ENCODE measurements at places on chromosomes 4 and X.

- no peak for DNase-seq
Measured at GRCh38 chr4:147340111-147340510, 140.8 kb upstream of the EDNRA start.

GRCh38 chr4:166846939-166847338 is 387.4 kb downstream of the SPOCK3 start:
- no peak for DNase-seq

DNA sequence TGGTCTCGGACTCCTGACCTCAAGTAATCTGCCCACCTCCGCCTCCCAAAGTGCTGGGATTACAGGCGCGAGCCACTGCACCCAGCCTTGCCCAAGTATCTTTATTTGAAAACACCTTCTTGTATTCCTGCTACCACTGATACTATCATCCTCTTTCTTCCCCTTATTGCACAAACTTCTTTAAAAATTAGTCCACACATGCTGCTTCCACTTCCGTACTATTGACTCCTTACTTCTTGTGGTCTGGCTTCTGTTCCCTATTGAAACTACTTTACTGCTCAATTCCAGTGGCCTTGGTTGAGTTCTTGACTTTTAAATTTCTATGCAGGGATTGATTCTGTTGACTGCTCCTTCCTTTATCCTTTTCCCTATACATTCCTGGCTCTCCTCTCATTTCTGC is 38.8 kb downstream of the MTM1 start:
- DNase-seq, result no peak

DNA sequence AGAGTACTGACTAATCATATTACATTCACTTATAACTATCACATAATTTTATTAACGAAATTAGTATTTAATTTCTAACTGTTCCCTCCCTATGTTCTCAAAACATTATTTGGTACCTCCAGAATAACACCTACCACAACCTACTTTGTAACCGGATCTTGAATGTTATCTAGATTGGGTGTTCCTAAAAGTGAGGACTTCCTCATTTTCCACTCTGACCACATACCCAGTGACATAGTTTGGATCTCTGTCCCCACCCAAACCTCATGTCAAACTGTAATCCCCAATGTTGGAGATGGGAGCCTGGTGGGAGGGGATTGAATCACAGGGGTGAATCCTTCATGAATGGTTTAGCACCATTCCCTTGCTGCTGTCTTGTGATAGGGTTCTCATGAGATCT is 21.8 kb downstream of the NR3C2 start:
- no peak for DNase-seq

- no peak for DNase-seq
Measured at GRCh38 chr4:66558651-66559050, 888.4 kb upstream of the EPHA5 start.

GRCh38 chr4:74118600-74119338 is 19.8 kb upstream of the CXCL2 start:
- no peak for DNase-seq

- DNase-seq, result no peak
Measured at GRCh38 chr4:16294455-16294854, 68.2 kb upstream of the TAPT1 start.

DNA sequence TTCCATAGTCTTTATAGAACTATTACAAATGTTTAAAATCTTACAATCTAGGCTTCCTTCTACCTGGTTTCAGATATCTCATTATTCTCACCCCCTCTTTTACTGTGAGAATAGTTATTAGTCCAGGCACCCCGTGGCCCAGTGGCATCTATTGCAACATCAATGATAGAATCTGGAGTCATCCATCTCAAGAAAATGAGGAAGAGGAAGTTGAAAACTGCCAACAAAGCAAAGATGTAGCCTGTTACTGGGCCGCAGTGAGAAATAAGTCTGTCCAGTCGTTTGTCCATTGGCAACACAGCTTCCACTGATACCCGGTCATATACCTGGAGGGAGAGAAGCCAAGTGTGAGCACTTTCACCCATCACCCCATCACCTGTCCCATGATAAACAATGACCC is 6.0 kb upstream of the ASB11 start:
- DNase-seq, result no peak

DNA sequence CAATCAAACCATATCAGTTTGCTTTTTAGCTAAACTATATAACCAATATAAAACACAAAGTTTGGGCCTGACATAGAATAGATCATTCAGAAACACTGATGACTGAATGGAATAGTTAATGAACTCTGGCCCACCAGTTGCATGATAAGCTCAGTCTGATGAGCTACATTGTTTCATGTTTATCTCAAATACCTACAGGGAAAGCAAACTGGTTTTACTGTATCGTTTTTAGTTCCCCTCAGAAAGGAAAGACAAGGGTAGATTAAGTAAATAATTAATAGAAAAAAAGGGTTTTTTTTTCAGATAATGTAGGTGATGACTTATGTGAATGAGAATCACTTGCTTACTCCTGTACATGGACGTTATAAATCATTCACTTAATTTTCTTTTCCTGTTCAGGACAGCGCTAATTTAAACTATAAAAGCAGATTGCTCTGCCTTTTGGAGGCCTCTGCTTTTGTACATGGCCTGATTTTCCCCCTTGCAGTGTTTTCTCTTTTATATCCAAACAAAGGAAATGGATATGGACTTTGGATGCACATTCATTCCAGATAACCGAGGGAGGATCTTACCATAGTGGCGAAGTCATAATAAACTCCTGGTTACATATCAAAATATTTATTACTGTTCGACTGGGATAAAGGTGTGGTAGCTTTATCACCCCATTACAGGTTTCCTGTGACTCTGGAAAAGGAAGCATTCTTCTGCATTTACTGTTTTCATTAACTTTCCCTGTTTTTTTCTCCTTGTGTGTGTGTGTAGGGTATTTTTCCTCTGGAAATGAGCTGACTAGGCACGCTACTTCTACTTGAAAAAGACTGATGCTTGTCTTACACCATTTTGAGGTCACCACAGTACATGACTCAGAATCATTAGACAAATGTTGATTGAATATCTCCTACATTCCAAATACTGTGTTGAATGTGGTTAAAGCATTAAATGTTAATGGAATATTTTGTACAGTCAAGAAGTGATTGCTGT is 373.1 kb upstream of the HS3ST1 start:
- DNase-seq, result peak; percentile 38

DNA sequence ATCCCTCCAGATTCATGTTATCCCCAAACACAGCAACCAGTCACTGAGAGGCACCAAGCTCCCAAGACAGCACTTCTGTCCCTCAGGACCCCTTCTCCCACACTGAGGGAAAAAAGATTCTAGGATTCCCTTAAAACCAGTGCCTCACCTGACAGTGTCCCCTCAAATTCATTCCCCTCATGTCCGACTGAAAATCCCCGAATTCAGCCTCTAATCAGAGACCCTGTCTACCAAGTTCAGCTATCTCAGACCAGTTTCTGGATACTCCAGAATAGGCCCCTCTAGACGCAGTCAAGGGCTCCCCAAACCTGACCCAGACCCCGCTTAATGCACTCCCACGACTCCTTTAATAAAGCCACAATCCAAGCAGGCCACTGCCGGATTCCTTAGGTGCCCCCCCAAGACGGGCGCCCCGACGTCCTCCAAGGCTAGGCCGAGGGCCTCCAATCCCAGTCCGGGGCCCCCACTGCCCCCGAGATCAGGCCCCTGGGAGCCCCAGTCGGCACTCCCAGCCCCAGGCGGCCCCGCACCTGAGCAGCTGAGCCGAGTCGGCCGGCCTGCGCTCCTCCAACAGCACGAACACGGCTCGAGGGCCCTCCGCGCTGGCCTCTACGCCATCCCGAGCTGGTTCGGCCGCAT is 457 bp downstream of the TFE3 start:
- no peak for DNase-seq

DNA sequence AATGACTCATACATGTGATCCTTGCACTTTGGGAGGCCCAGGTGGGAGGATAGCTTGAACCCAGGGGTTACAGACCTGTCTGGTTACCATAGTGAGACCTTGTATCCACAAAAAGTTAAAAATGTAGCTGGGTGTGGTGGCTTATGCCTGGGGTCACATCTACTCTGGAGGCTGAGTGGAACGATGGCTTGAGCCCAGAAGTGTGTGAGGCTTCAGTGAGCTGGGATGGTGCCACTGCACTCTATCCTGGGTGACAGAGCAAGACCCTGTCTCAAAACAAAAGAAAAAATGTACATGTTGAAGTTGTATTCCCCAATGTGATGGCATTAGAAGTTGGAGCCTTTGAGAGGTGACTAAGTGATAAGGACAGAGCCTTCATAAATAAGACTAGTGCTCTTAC is 409.4 kb upstream of the PABPC4L start:
- DNase-seq, result no peak

DNA sequence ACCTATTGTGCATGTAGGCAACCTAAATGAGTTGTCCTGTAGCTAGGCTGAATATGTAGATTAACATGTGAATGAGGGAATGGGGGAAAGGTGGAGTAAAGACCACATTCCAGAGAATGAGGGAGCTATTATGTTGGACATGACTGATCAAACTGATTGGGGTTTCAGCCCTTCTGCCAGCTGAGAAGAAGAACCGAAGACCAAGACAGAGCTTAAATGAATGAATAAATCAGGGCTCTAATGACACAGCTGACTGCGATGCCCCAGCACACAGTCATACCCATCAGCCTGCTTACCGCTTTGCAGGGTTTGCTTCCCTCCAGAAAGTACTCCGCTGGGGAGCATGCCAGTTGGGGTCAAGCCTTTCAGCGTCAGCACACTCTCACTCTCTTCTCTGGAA is 315.4 kb downstream of the PPP3CA start:
- DNase-seq, result no peak

- no peak for DNase-seq
Measured at GRCh38 chrX:16039834-16040233, 83.5 kb upstream of the GRPR start.

GRCh38 chr4:136680271-136680670 is 852.0 kb downstream of the PCDH18 start:
- DNase-seq, result no peak

DNA sequence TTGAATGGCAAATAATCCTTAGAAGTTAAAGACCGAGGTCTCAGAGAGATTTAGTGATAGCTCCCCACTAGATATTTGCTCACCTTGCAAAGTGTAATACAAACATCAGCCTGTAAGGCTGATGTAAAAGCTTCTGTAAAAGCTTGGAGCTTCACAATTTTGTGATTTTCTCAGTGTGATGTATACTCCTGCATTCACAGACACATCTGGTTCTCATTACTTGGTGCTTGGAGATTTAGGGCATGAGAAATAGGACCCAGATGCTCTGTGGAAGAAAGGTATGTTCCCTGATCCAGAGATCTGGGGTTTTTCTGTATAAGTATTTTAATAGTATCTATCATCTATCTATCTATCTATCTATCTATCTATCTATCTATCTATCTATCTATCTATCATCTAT is 1664.3 kb downstream of the C4orf33 start:
- no peak for DNase-seq

GRCh38 chr4:74933562-74934015 is 673 bp downstream of the PARM1 start:
- DNase-seq, result peak; percentile 61

- no peak for DNase-seq
Measured at GRCh38 chrX:8520791-8521190, 56.2 kb downstream of the VCX3B start.

- no peak for DNase-seq
Measured at GRCh38 chrX:10989386-10989785, 121.7 kb upstream of the HCCS start.

GRCh38 chr4:41647383-41647782 is 101.1 kb downstream of the PHOX2B start:
- DNase-seq, result no peak

DNA sequence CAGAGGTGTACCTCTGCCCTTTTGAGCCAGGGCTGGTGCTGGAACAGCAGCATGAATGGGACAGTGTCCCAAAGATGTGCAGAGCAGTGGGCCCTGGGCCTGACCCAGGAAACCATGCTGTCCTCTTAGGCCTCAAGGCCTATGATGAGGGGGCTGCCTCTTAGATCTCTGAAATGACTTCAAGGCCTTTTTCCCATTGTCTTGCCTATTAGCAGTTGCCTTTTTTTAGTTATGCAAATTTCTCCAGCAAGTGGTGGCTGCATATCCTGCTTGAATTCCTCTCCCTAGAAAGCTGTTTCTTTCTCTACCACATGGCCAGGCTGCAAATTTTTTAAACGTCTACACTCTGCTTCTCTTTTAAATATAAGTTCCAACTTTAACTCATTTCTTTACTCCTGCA is 160.3 kb downstream of the CFAP299 start:
- no peak for DNase-seq

- no peak for DNase-seq
Measured at GRCh38 chr4:109548655-109549054, 11.4 kb upstream of the MCUB start.

- DNase-seq, result peak; percentile 24
Measured at GRCh38 chrX:52574416-52575275, 57.8 kb upstream of the XAGE1B start.

GRCh38 chr4:102780476-102781144 is 19.8 kb upstream of the MANBA start:
- no peak for DNase-seq

GRCh38 chr4:75071317-75071716 is 138.4 kb downstream of the PARM1 start:
- no peak for DNase-seq

DNA sequence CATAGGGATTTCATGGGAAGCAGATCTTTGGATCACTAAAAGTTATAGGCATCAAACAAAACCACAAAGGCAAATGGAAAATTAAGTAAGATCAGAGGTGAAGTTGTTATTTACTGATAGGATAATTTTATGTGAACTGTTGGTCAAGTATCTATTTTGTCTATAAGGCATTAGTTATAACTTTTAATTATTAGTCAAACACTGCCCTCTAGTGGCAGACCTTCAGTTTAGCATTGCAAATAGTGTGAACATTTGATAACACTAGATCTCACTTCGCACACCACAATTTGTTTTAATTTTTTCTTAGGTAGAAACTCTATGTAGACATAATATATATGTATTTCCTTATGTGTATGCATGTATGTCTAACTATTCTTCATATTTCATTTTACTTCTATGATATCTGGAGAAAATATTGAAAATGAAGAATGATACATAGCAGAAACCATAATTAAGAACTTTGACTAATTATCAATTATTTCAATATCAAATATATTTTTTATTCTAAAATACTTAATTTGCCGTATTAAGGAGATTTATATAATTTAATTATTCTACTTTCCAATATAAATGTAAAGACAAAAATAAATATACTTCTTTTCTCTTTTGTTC is 214.5 kb upstream of the TACR3 start:
- DNase-seq, result no peak

DNA sequence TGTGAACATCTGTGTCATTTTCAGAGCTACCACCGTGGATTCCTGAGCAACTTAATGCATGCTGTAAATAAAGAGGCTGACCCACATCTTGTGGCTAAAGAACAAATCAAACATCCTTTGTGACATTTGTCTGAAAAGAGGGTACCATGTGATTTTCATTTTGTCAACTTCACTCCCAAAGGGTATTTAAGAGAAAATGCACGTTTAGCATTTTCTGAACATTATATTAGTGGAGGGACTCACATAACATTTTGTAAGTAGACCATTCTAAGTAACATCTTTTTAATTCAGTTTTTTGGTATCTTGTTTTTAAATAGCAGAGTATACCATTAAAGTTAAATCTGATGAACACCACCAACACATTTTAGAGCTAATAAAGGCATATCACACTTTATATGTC is 17.0 kb upstream of the CPE start:
- DNase-seq, result no peak

All from mucosa of descending colon (tissue), 3 donors.